ENCODE measurements at places on chromosomes 2 and 18. TPM values are rescaled to one million over a fixed set of nuclear protein-coding genes. Genes with fewer than 3 reads are reported as not detected.

DNA sequence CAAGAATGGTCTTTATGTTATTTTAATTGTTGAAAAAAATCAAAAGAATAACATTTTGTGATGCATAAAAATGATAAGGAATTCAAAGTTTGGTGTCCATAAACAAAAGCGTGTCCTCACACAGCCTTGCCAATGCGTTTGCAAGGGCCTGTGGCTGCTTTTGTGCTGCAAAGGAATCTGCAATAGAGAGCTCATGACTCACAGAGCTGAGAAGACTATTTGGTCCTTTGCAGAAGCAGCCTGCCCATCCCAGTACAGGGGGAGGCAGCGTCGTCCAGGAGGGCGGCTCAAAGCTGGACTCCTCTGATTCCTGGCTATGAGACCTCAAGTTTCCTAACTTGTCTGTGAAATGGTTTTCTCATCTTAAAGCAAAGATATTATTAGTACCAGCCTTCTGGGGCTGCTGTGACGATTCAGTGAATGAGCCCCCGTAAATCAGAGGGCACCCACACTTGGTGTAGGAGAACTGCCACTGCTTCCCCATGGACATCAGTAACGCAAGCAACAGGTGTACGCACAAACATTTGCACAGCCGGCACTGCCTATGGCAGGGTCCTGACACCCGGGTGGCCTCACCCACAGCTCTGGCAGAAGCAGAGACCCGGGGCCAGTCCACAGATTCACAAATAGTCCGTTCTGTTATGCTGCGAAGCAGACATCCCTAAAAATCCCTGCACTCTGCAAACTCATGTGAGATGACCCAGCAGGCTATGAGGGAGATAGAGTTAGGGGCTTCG is 70.6 kb upstream of the ASAP2 start:
- DNase-seq: no peak

DNA sequence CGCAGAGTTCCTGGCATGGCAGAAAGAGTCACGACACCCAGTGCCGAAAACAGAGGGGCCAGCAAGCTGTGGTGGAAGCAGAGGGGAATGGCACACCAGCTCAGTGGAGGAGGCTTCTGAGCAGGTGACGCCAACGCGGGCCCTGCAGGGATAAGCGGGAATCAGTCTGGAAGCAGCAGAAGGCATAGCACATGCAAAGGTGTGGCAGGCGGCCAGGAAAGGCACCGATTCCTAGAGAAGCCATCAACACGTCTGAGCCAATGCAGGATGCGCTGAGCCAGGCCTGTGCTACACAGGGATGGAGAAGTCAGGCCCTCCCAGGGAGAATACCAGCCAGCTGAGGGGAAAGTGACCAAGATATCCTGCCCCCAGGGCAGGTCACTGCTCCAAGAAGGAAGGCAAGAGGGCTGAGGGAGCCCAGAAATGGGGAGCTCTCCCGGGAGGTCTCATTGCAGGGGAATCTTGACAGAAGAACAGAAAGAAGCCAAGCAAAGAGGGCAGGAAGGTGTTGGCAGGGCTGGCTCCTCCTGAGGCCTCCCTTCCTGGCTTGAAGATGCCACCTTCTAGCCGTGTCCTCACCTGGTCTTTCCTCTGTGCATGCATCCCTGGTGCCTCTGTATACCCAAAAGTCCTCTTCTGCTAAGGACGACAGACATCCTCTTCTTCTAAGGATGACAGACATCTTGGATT is 16.3 kb downstream of the TEX51 start:
- no peak for DNase-seq

Gene TXNDC2
- total RNA-seq: not detected

DNA sequence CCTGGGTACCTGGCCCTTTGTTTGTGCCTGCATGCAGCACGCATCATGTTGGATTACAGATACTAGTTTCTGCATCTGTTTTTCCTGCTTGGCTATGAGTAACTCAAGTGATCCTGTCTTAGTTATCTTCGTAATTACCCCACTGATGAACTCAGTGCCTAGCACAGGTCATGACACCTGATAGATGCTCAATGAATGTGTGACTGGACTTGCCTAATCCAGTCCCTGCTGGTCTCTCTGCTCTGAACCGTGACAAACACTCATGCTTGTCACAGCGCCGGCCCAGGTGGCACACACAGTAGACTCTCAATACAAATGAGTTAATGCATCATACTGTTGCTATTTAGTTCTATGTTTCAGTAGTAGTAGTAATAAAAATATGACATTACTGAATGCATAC is 31.2 kb upstream of the NTSR2 start:
- DNase-seq: no peak

GRCh38 chr2:162333968-162334367 is 10.0 kb upstream of the GCA start:
- DNase-seq: no peak

DNA sequence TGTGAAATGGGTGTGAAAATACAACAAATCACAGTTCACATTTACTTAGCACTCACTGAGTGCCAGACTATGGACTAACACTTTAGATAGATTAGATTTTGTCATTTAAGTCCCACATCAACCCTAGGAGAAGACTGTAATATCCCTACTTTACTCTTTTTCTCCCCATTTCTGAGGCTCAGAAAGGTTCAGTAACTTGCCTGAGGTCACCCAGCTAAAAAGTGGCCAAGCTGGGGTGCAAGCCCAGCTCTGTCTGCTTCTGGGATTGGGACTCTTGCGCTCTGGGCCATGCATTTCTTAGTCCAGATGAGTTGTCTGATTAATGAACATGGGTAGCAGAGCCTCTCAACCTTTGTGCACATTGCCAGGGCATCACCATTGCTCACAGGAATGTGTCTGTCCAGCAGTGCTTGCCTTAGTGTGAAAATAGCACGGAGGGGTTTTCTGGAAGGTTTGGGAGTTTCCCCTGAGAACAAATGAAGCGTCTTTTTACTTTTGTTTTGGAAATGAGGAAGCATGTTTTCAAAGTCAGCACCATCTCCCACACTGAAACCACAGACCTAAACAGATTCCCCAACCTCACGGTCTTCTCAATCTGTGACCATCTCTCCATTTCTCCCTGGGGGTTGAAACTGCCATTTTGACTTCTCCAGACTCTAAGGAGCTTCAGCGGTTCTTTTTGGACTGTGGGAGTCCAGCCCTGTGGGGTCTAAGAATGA is 31.9 kb downstream of the NRP2 start:
- no peak for DNase-seq

Gene IMPACT
- 26.2 TPM for total RNA-seq

DNA sequence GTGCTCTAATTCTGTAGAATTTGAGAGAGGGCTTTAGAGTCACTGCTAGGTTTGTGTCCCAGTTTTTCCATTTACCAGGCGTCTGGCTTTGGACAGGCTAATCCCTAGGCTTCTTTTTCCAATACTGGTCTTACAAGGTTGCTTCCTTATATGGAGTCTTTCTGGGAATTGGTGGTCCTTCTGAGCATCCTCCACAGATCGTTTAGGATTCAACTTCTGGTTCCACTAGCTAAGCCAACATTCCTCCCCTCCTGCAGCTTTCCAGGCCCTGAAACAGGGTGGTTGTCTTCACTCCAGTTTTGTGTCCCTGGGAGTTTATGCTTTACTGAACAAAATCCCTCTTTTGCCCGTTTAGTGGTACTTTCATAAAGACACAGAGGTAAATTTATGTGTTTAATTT is 170.6 kb downstream of the CERS6 start:
- no peak for DNase-seq

GRCh38 chr18:39448942-39449341 is 1883.3 kb upstream of the CELF4 start:
- DNase-seq: no peak

Gene ZC3H8
- total RNA-seq: 11.6 TPM

- peak; percentile 75 for DNase-seq
These were observed 168.3 kb downstream of the SMAD7 start for GRCh38 chr18:48782381-48782861.

DNA sequence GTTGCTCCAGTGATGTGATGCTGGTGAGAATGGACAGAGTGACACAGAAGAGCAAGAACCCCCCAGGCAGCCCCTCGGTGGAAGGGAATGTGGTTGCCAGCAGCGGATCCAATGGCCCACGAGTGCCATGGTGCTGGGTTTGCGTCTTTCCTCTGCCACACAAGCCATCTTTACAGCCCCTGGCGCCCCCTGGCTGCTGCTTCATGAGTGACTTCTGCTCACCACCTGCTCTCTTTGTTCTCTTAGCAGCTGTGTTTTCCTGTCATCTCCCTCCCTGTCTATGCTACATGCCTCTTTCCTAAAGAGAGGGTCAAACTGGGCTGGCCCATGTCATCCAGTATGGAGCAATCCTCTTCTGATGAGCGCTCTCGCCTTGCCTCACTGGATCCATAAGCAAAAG is 300.0 kb upstream of the SMIM21 start:
- DNase-seq: peak; percentile 33

Gene PNO1
- 8.1 TPM for total RNA-seq

DNA sequence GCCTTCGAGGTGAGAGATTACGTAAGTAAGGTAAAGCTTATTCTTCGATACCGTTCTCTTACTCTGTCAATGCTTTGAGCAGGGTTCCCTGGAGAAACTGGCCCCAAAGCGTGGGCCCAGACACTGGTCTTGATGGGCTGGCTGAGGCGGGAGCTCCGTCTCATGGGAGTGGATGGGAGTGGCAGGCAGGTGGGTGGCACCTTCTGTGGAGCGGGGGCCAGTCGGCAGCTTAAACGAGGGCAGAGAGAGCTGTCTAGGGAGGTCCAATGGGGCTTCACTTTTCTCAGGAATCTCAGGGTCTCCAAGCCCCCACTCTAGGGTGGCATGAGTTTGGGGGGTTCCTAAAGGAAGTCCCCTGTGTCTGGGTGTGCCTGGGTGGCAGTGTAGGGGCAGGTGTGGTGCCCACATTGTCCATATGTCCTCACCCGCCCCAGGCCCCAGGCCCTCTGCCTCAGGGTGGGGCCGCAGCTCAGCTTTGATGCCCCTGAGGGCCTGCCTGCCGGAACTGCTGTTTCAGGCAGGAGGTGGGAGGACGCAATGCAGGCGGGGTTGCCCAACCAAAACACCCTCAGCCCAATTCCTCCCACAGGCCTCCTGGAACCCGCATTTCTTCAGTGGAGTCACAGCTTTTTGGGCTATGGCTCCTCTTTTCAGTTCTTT is 32.5 kb upstream of the FOSL2 start:
- DNase-seq: no peak

GRCh38 chr2:225033440-225034318 is 8.6 kb downstream of the DOCK10 start:
- no peak for DNase-seq

DNA sequence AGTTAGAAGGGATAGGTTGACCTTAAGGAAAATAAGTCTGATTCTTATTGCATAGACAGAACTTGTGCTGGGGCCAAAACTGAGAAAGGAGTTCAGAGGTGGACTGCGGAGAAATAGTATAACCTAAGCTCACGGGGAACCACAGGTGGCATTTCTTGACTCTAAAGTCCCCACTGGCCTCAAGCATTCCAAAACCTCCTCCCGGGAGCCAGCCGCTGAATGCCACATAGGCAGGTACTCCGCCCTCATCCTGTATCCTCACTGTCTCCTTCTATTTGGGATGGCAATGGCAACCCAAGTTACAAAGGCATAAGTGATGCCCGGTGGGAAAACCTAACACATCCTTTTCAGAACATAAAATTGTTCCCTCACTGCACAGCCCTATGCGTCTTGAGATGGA is 173.0 kb downstream of the SP3 start:
- DNase-seq: no peak

Gene LBX2
- 0.55 TPM for total RNA-seq

Gene KLHL41
- 122 TPM for total RNA-seq

GRCh38 chr18:35827275-35827902 is 145.1 kb upstream of the RMP24 start:
- no peak for DNase-seq

Gene PCGF1
- 27.4 TPM for total RNA-seq

GRCh38 chr2:85278361-85278760 is 49.4 kb downstream of the TGOLN2 start:
- no peak for DNase-seq

Gene ATP9B
- total RNA-seq: 13.5 TPM

DNA sequence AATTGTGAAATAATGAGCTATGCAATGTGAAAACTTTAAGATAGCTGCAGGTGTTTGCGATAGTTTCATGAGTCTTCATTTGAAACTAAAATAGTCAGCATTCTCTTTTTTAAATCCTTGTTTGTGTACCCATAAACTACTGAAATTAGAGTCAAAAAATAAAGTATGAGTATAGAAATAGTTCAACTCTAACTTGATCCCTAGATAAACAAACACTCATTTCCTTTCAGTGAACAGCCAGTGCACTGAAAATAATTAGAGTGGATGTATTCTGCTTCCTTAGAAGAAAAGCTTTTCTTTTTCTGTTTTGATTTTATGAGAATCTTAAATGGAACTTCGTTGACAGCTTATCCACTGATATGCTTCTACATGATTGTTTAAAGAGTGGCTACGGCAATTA is 1033.4 kb downstream of the SOCS6 start:
- no peak for DNase-seq

DNA sequence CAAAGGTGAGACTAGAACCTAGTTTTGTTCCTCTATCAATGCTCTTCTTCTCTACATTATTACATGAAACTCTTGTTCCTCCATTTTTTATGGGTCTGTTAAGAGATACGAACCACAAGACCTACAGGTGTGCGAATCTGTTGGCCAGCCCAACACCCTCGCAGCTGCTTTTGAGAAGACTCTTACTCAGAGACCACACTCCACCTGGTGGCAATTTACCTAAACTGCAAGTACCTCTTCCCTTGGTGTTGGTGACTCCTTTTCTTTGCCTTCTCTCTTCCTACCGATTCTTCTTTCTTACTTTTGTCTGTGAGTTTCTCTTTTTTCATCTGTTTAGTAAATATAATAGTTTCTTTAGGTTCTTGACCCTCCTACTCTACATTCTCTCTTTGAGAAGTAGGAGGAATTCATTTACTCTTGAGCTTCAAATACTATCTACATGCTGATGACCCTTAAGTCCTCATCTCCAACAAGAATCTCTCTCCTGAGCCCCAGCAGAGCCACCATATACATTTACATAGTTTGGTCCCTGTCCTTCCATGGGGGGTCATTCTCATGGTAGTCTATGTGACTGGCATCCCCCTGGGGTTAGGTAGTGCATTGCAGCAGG is 81.8 kb upstream of the GAREM1 start:
- peak; percentile 12 for DNase-seq

DNA sequence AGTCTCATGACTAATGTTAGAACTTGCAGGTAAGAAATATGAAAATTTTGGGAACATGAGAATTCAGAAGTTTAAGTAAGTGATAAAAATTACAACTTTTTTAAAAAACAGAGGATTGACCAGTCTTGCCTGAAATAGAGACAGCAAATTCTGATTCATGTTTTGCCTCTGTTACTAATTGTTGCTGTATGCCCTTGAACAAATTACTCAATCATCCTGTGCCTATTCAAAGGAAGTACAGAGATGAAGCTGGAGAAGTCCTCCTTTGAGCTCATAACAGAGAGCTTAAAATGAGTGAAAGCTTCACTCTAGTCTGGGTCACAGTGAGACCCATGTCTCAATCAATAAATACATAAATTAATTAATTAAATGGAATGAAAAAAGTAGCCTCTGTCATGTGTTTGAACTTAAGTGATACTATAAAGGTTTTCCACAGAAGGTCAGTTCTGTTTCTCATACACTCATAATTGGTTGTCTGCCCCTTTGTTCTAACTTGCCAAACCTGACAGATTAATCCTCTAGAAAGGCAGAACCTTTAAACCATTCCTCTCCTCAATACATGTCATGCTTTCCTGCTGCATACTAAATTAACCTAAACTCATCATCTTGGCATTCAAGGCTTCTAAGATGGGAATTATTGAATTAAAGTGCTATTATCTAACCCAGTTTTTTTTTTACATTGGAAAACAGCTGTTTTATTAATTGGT is 374.6 kb upstream of the LRATD1 start:
- no peak for DNase-seq

Gene DSG4
- total RNA-seq: not detected

Gene RPRM
- 0.16 TPM for total RNA-seq
